Transverse colon (tissue), 4 donors: ENCODE measurements at places on chromosomes 1 and 21. TPM values are rescaled to one million over a fixed set of nuclear protein-coding genes. Genes with fewer than 3 reads are reported as not detected.

- DNase-seq: no peak
- H3K4me3 ChIP-seq: no peak overlapping the region
- H3K27me3 ChIP-seq: no peaks in the 10 kb centered on the region
- H3K36me3 ChIP-seq: no peaks in the 10 kb centered on the region
- H3K4me1 ChIP-seq: no peaks in the 10 kb centered on the region
Observed at GRCh38 chr1:17196496-17197185, 8.3 kb upstream of the PADI1 start.

DNA sequence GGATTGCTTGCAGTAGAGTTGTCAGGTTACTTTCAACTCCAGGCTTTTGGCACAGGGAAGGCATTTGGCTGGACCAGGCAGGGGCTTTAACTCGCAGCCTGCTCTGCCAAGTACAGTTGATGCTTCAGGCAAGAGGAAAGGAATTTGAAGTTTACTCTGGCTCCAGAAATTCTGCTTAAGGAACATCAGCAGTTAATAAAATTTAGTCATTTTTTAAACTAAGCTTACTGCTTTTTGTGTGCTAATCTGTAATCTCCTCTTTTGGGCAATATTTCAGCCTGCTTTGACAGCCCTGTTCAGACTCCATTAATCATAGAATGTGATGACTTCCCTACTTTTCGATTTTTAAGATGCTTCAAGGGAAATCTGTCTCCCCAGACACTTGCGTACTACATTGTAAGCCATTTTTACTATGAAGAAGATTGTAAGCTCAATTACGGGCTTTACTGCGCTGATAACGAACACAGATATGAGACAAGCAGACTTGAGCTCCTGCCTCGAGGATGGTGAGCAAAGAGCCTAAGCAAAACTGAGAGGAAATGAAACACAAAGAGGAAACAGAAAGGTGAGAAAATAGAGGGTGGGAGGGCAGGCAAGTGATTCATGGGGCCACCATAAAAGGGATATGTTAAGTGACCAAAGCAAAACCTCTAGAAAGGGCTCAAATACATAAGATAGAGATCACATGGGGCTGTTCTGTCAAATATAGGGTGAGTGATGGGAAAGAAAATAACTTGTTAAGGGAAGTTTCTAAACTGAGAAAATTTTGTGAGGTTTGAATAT is 76.6 kb upstream of the VAV3 start:
- no peak overlapping the region for H3K27ac ChIP-seq
- H3K4me1 ChIP-seq: no peaks in the 10 kb centered on the region

GRCh38 chr1:53984726-53985125 is 33.3 kb downstream of the LDLRAD1 start:
- H3K4me1 ChIP-seq: no peaks in the 10 kb centered on the region
- no peaks in the 10 kb centered on the region for H3K36me3 ChIP-seq
- no peak overlapping the region for H3K27ac ChIP-seq
- H3K27me3 ChIP-seq: no peaks in the 10 kb centered on the region
- no peak overlapping the region for H3K4me3 ChIP-seq

- DNase-seq: no peak
- H3K4me1 ChIP-seq: peaks cover 31% of the 10 kb centered on the region
- H3K27me3 ChIP-seq: no peaks in the 10 kb centered on the region
Observed at GRCh38 chr1:232589812-232590743, 39.9 kb downstream of the SIPA1L2 start.

- H3K27me3 ChIP-seq: no peaks in the 10 kb centered on the region
- H3K4me1 ChIP-seq: no peaks in the 10 kb centered on the region
- H3K4me3 ChIP-seq: no peak overlapping the region
- H3K36me3 ChIP-seq: no peaks in the 10 kb centered on the region
- no peak overlapping the region for H3K27ac ChIP-seq
Observed at GRCh38 chr1:244496186-244496585, 35.1 kb downstream of the CATSPERE start.

PLEKHN1 gene
- total RNA-seq: 0.14 TPM

UBE2U gene
- total RNA-seq: not detected

DNA sequence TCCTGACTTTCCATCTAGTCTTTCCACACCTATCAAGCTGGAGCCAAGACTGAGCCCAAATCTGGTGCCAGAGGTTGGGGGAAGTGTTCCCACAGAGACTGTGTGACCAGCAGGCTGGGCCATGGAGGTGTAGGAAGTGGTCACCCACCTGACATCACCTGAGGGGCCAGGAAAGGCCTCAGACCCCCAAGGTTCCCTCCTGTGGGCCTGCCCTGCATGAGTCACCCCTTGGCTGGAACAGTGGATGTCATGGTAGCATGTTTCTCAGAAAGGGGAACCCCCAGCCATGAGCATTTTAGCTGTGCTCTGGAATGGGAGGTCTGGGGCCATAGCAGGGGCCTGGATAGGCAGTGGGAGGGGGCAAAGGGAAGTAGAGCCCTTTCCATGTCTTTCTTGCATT is 5.7 kb upstream of the TNFRSF8 start:
- H3K4me3 ChIP-seq: no peak overlapping the region
- no peaks in the 10 kb centered on the region for H3K36me3 ChIP-seq
- peaks cover 22% of the 10 kb centered on the region for H3K27me3 ChIP-seq
- no peak for DNase-seq

SLC45A3 gene
- total RNA-seq: 13.8 TPM

DNA sequence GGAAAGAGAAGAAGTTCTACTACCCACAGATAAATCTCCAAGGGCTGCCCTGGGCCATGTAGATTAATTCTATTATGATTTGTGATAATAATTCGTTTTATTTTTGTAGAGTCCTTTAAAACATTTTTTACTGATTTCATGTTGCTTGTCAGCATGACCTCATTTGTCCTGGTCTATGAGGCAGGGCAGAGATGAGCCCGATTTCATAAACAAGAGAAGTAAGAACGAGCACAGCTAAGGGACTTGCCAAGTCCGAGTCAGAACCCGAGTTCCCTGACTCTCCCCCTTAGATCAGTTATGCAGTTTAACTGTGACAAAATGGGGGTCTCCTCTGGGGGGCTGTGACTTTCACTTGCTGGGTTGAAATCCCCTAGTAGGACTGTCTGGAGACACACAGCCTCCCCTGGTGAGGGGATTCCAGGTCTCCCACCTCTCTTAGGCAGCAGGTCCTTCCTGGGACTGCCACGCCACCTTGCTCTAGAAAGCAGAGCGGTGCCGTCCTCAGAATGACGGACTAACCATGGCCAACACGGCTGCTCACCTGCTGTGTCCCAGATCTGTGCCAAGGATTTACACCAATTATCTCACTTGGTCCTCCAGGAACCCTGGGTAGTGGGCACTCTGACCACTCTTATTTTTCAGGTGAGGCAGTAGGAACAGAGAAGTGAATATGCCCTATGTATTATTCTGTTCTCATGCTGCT is 31.0 kb upstream of the SOX13 start:
- H3K36me3 ChIP-seq: no peaks in the 10 kb centered on the region
- H3K27me3 ChIP-seq: no peaks in the 10 kb centered on the region
- no peak for DNase-seq
- H3K4me3 ChIP-seq: no peak overlapping the region
- no peaks in the 10 kb centered on the region for H3K4me1 ChIP-seq

S100A14 gene
- 509 TPM for total RNA-seq

GRCh38 chr1:51541313-51542050 is 22.4 kb upstream of the EPS15 start:
- H3K4me3 ChIP-seq: no peak overlapping the region
- no peaks in the 10 kb centered on the region for H3K36me3 ChIP-seq
- no peak for DNase-seq
- H3K4me1 ChIP-seq: peaks cover 5% of the 10 kb centered on the region
- no peak overlapping the region for H3K27ac ChIP-seq
- H3K27me3 ChIP-seq: no peaks in the 10 kb centered on the region
